Activated CD4-positive, alpha-beta T cell treated with anti-CD3 and anti-CD28 coated beads, Interleukin-2, amount 10 ng/mL, durations not matched to agents 7 days and 5 days (primary cell): ENCODE measurements at places on chromosomes 2 and 18.

DNA sequence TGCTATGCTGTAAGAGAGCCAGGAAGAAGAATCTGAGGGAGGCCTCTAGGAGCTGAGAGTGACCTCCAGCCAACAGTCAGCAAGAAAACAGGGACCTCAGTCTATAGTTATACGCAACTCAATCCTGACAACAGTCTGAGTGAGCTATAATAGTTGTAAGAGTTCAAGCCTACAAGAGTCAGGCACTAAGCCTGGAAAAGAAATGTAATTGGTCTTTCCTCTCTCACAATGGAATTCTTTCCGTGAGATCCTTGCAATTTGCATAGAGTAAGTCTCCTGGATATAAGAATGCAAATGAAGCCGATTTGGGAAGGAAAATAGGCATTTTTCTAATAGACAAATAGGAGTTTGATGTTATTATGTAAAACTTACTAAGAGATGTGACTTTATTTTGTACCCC, 1332.6 kb upstream of the CELF4 start:
- DNase-seq = no peak

GRCh38 chr18:49608366-49609255, 46.8 kb downstream of the LIPG start:
- no peak for DNase-seq

DNA sequence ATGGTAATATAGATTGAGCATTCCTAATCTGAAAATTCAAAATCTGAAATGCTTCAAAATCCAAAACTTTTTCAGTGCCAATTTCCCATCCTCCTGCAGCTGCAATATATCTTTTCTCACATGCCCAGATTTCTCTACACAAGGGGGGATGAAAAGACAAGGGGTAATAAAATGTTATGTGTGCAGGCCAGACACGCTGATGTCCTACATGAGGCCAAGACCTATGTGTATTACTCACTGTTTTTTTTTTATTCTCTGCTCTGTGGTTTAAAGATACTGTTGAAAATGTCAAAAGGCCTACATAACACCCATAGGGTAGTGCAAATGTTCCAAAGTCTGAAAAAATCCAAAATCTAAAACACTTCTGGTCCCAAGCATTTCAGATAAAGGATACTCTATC, 41.2 kb upstream of the CWC22 start:
- DNase-seq = no peak

GRCh38 chr2:149334156-149334555, 3.8 kb downstream of the LYPD6 start:
- DNase-seq = no peak

DNA sequence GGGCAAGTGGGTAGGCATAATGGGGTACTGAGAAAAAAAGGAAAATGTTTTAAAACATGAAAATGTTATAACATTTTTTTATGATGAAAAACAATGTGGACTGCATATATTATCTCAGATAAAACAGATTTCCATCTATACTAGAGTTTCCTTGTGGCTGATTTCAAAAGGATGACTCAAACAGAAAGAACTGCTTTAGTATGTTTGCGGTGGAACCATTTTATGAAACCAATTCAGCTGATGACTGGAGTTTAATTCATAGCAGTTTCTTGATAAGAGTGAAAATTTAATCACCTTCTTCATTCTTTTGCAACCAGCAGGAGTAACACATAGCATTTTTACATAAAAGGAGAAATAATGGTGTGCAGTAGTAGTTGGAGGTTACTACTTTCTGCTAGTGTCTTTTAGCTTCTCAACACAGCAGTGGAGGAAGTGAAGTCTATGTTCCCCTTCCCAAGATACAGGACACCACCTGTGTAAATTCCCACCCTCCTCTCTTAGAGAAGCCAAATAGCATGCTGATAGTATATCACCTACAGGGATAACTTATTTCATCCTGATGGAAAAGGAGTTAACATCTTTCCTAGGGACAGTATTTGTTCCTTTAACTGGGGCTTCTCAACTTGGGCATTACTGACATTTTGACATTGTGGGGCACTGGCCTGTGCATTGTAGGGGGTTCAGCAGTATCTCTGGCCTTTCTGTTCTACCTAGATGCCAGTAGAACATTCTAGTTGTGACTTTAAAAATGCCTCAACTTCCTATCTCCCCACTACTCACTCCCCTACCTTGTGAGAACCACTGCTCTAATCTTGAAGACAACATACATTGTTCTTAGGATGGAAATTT, 29.9 kb downstream of the PELI1 start:
- peak; percentile 31 for DNase-seq

DNA sequence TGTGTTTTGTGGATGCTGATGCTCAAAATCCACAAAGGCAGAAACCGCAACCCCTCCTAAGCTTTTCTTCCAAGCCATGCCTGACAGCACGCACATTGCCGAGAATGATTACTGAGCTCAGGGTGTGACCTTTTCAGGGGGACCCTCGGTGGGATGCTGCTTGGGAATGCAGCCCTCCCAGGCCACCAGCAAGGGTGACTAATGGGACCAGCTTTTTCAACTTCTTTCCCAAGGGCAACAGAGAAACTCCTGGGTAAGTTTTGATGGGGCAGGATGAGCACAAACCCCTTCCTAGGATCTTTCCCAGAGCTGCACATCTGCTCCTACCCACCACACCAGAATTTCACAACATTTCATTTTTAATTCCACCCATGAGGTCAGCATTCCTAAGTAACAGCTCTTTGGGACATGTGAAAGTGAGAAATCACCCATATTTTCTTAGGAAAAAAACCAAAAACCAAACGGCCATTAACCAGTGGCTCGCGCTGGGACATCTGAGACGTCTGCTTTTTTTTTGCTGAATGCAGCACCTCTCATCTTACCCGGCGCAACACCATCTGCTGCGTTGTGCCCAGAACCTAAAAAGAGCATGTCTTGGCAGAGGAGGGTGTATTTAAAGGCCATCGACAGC, 119.0 kb downstream of the ARL4C start:
- no peak for DNase-seq

DNA sequence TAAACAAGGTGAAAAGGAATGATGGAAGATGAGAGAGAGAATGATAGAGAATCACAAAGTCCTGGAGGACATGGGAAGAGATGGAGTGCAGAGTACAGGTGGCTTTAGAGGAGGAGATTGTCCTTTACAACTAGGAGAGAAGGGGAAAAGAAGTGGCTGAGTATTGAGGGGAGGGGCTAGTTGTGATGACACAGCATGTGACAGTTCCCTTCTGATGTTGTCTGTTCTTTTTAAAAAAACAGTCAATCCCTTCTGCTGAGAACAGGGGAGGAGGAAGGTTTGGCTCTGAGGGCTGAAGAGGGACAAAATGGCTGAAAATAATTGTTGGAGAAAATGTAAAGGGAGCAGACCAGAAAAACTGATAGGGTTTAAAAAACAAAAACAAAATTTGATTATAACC, 44.0 kb downstream of the STEAP3 start:
- no peak for DNase-seq

- no peak for DNase-seq
Measured at GRCh38 chr2:69216535-69217332, 170.3 kb downstream of the GFPT1 start.

DNA sequence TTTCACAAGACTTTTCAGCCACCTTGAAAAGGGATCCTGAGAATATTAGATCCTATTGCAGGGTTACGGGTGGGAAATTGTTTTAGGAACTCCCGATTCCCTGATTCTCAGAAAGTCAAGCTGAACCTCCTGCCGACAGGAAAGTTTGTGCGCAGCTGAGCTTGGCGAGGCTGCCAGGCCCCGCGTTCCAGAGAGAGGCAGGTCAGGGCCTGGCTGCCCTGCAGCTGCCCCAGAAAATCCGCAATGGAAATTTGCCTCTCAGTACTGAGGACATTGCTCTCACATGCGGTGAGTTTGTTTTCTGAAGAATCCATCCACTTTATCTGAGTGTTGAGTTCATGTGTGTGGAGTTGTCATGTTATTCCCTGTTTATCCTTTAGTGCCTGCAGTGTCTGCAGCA, 144.2 kb downstream of the RTP5 start:
- DNase-seq = no peak

DNA sequence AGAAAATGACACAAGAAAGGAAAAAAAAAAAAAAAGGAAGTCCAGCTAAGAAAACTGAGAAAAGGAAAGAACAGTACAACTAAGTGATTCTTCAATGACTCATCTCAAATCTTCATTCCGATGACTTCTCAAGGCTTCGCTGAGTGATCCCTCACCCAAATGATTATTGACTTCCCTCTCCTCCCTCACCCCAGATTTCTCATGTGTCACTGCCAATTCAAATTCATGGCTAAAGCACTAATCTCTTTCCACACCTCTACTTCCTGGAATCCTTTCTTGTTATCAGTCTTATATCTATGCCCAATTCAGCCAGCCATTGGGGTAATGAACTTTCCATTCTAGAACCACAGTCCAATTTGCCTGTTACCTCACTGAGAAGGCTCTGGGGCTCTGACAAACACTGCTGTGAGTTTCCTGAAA, 7.2 kb upstream of the ABCB11 start:
- no peak for DNase-seq

DNA sequence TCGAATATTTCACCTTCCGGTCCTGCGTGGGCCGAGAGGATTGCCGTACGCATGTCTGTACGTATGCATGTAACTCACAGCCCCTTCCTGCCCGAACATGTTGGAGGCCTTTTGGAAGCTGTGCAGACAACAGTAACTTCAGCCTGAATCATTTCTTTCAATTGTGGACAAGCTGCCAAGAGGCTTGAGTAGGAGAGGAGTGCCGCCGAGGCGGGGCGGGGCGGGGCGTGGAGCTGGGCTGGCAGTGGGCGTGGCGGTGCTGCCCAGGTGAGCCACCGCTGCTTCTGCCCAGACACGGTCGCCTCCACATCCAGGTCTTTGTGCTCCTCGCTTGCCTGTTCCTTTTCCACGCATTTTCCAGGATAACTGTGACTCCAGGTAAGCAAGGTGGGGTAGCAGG, at the start of gene SERPINB5:
Gene SERPINB5, plus strand, starts transcription at position 291 of the 400 bp plus-strand sequence. CDS start 7,471 bp downstream, outside the sequence.
- DNase-seq = no peak

GRCh38 chr2:85933753-85934594, 45.2 kb upstream of the ST3GAL5 start:
- no peak for DNase-seq

DNA sequence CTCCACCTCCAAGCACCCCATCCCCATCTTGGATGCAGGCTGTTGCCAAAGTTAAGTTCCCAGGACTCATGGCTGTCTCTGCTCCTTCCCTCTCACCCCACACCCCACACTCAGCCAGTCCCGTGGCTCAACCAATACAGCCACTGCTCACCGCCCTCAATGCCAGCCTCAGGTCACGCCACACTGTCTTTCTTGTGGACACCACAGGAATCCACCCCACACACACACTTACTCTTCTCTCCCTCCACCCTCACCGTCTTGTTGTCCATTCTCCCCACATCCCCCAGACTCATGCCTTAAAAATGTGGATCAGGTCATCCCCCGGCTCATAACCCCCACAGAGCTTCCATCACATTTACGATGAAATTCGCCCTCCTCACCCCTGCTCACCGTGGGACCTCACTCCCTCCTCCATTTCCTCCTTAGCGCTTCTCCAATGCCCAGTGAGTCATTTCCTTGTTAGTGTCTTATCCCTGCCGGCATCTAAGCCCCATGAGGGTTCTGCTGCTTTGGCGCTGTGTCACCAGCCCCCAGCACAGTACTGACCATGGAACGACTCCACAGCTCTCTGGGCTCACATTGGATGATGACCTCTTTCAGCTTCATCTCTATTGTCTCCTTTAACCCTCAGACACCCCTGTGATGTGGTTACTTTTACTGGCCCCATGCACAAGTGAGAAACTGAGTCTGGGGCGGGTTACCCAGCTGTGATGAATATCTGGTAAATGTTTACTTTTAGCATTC, 13.8 kb downstream of the MLPH start:
- DNase-seq = no peak

GRCh38 chr2:88690591-88691338, 708 bp upstream of the RPIA start:
- peak; percentile 61 for DNase-seq

DNA sequence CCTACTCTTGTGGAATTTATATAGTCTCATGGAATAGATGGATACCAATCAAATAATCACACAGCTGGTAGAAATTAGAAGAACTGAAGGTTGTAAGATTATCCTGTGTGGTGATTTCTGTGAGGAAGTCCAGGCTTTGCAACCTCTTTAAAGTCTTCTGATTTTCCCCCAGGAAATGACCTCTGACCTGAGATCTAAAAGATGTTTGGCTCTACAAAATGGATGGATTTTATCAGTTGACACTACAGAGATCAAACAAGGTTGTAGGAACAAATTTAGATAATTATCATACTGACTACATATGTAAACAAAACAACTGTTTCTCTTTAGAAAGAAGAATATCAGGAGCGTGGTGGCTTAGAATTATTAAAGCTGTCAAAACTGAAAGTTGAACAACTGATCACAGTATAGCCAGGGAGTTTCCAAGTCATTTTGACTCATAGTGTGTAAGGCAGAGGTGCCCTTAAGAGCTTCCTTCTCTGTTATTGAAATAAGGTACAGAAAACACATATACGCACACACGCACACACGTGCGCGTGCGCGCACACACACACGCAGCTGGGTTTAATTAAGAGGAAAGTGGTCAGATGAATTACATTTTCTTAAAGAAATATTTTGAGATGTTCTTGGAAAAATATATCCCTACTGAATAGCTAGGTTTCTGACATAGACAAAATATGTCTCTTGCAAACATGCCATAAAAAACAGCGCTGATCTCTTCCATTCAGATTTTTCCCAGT, 35.5 kb upstream of the PELI1 start:
- DNase-seq = no peak

DNA sequence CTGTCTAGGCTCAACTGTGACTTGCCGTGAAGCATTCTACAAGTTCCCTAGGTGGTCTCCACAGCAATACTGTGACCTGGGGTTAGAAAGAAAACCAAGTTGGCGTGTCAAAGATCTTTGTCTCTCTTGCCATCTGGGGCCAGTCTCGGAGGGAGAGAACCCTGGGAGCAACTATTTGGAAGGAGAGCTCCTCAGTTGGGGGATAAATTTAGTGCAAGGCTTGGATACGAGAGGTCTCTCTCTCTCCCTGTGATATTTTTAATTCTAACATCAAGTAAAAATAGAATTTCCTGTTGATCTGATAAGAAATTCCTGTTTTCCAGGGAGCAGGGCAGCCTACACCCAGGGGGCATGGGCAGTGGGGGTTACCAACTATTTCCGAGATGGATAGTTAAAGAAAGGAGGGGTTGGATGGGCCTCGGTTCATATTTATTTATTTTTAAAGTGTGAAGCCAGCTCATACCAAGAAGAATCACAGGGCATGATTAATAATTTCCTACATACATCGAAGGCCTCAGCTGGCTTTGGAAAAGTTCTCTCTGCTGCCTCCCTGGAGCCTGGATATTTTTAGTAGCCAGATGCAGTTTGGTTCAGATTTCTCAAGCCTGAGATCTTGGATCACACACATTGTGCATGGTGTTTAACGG, 62.8 kb downstream of the EHD3 start:
- DNase-seq = no peak

GRCh38 chr18:58618822-58619595, 9.9 kb downstream of the ALPK2 start:
- DNase-seq = no peak

DNA sequence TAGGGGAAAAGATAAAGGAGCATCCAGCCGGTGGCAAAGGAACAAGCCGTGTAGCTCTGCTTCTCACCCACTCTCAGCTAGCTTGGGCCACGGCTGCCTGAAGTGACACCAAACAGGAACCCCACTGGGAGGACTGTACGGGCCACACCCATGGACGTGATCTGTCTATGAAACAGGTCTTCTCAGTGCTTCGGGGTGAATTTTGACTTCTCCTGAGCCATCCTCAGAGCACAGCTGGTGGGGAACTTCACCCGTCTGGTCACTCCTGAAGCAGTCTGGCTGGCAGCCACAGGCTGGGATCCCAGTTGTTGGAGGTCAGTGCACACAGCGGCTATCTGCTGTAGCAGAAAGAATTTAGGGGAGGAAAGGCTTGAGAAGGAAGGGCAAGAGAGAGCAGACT, 223.8 kb downstream of the FAM210A start:
- no peak for DNase-seq
